ENCODE measurements at places on chromosomes 3 and 15. TPM values are rescaled to one million over a fixed set of nuclear protein-coding genes. Genes with fewer than 3 reads are reported as not detected.

Gene GPR156
- total RNA-seq = 0.39 TPM

DNA sequence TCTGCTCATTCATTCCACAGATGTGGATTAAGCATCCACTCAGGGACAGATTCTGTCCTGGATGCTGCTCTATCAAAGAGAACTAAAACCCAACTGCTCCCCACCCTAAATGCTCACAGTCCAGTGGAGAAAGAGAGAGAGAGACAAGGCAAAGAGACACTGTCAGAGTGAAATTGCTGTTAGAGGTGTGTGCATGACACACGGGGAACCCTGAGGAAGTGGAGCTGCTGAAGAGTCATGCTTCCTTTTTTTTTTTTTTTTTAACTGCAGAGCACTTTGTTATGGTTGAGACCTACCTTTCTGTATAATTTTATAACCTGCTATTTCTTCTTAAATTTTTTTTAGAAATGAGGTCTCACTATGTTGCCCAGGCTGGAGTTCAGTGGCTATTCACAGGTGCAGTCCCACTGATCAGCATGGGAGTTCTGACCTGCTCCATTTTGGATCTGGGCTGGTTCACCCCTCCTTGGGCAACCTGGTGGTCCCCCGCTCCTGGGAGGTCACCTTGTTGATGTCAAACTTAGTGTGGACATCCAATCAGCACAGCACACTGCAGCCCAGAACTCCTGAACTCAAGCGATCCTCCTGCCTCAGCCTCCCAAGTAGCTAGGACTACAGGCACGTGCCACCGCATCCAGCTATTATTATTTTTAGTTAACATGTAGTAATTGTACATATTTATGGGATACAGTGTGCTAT, 18.2 kb upstream of the PSTPIP1 start:
- no peak overlapping the region for H3K4me3 ChIP-seq
- H3K27me3 ChIP-seq = peaks cover 3% of the 10 kb centered on the region
- H3K36me3 ChIP-seq = no peaks in the 10 kb centered on the region
- DNase-seq = no peak
- no peak overlapping the region for H3K27ac ChIP-seq
- no peaks in the 10 kb centered on the region for H3K4me1 ChIP-seq

- DNase-seq = peak; percentile 5
- H3K36me3 ChIP-seq = no peaks in the 10 kb centered on the region
- no peaks in the 10 kb centered on the region for H3K27me3 ChIP-seq
- H3K4me1 ChIP-seq = no peaks in the 10 kb centered on the region
These were observed 186.5 kb downstream of the FOXP1 start for GRCh38 chr3:71397046-71397445.

DNA sequence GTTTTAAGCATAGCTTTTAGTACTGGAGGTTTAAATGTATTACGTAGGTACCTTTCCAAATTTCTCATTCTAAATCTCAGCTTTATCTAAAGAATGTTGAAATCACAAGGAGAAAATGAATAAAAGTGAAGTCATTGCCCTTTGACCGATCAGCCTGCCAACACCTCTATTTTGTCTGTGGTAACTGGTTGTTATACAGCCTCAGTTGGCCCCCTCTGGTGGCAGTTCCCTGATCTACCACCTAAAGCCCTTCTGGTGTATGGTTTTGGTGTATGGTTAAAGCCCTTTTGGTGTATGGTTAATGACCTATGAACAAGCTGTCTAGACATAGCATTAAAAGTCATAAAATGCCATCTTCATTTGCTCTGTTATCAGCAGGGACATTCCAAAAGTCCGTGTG, 378.2 kb upstream of the AZI2 start:
- H3K4me3 ChIP-seq = no peak overlapping the region
- H3K4me1 ChIP-seq = no peaks in the 10 kb centered on the region
- DNase-seq = no peak
- H3K36me3 ChIP-seq = no peaks in the 10 kb centered on the region
- no peak overlapping the region for H3K27ac ChIP-seq
- no peaks in the 10 kb centered on the region for H3K27me3 ChIP-seq

- H3K36me3 ChIP-seq = peaks cover 3% of the 10 kb centered on the region
- no peak overlapping the region for H3K27ac ChIP-seq
- no peaks in the 10 kb centered on the region for H3K4me1 ChIP-seq
- DNase-seq = no peak
- no peaks in the 10 kb centered on the region for H3K27me3 ChIP-seq
- H3K4me3 ChIP-seq = no peak overlapping the region
These were observed 43.2 kb upstream of the PTPN23 start for GRCh38 chr3:47337656-47338055.

Gene FHIT
- total RNA-seq = 2.2 TPM

Gene MFAP1
- 29.7 TPM for total RNA-seq

Gene SLC25A20
- 12.2 TPM for total RNA-seq

Gene KLHL40
- not detected for total RNA-seq

Gene CHST2
- 0.26 TPM for total RNA-seq

Gene FGF12
- total RNA-seq = 0.51 TPM

DNA sequence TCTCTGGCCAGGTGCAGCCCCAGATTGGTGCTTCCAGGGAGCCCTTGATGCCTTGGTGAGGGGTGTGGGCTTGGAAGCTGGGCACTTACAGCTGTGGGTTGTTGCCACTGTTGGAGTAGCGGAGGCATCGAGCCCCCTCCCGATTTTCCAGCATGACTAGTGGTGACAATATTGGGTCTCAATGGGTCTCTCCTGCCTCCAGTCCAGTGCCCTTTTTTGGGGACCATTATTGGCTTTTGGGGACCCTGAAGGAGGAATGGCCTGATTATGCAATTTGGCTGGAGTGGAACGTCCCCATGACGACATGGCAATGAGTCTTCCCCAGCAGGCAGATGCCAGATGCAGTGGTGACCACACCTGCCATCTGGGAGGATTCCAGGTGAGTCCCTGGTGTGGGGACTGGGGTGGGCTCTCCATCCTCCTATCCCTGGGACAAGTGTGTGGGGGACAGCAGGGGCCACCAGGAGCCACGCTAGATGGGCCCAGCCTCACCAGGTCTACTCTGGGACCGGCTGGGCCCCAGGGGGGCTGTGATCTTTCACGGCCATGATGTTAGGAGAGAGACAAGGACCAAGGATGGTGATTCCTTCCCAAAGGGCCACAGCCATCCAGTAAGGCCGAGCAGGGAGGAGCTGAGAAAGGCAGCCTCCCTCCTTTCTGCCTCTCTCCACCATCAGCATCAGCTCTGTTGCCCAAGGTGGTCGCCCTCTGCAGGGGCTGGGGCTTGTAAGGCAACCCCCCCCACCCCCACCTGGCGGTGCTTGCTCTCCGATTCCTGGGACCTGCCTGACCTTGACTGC, 196.8 kb downstream of the GOLGA6L6 start:
- DNase-seq = no peak
- H3K27me3 ChIP-seq = no peaks in the 10 kb centered on the region
- no peak overlapping the region for H3K27ac ChIP-seq
- H3K4me3 ChIP-seq = no peak overlapping the region

DNA sequence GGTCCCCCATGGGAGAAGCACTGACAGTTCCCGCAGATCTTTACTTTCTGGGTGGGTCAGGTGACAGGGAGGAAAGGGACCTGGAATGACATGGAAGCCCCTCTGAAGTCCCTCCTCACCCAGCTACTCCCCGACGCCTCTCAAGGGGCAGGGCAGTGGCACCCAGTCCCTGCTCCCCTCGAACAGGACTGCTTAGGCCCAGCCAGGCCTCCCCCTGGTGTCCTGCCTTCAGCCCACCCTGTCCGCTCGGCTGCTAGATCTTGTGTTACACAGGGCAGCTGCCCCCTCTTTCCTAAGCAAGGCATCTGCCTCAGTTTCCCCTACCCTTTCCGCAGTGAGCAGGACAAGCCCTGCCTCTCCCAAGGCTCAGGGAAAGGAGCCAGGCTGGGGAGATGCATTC, 226.5 kb downstream of the XXYLT1 start:
- H3K27ac ChIP-seq = no peak overlapping the region
- H3K4me3 ChIP-seq = no peak overlapping the region
- no peaks in the 10 kb centered on the region for H3K27me3 ChIP-seq
- no peak for DNase-seq
- H3K36me3 ChIP-seq = no peaks in the 10 kb centered on the region

Gene CCR5
- not detected for total RNA-seq

GRCh38 chr3:100389025-100389424, 11.9 kb downstream of the TOMM70 start:
- no peak overlapping the region for H3K4me3 ChIP-seq
- H3K36me3 ChIP-seq = peaks cover 21% of the 10 kb centered on the region
- no peaks in the 10 kb centered on the region for H3K27me3 ChIP-seq
- H3K4me1 ChIP-seq = peaks cover 12% of the 10 kb centered on the region
- no peak for DNase-seq

GRCh38 chr3:175059788-175060187, 200.7 kb downstream of the NAALADL2 start:
- DNase-seq = no peak
- no peaks in the 10 kb centered on the region for H3K27me3 ChIP-seq
- H3K4me1 ChIP-seq = no peaks in the 10 kb centered on the region

DNA sequence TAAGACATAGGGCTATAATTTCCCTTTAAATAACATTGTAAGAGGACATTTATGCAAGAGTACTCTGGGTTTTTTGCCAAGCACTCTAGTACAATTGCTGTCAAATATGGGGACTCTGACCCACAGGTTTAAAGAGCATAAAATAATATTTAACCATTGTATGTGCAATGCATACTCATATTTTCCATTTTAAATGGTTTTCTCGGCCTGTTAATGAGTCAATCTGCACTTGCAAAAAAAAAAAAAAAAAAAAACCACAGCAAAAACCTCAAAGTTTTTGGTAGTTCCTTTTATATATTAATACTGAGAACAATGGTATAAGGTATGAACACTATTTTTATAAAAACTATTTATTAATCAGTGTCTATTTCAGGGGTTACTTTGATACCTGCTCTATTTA, 304.0 kb upstream of the CBLB start:
- no peak overlapping the region for H3K4me3 ChIP-seq
- no peak overlapping the region for H3K27ac ChIP-seq
- no peak for DNase-seq
- no peaks in the 10 kb centered on the region for H3K27me3 ChIP-seq

- no peak overlapping the region for H3K4me3 ChIP-seq
- H3K36me3 ChIP-seq = no peaks in the 10 kb centered on the region
- DNase-seq = no peak
- no peak overlapping the region for H3K27ac ChIP-seq
- no peaks in the 10 kb centered on the region for H3K27me3 ChIP-seq
These were observed 62.2 kb downstream of the MYLK start for GRCh38 chr3:123821920-123822319.

DNA sequence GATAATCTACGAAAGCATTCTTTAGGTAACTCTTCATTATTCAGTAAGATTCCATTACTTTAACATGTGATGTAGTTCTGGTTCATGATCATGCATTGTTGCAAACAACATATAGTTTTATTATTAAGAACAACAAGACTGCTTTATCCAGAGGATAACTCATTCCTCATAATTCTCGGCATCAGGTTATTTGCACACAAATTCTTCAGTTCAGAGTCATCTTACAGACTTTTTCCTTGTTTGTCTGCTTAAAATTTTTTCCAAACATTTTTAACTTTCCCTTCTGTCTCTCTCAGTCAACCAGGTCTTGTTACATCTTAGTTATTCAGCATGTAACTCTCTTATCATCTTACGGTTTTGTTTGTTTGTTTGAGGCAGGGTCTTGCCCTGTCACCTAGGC, 60.1 kb downstream of the VGLL3 start:
- DNase-seq = no peak
- no peaks in the 10 kb centered on the region for H3K36me3 ChIP-seq
- no peaks in the 10 kb centered on the region for H3K4me1 ChIP-seq
- H3K4me3 ChIP-seq = no peak overlapping the region
- H3K27ac ChIP-seq = no peak overlapping the region
- no peaks in the 10 kb centered on the region for H3K27me3 ChIP-seq

DNA sequence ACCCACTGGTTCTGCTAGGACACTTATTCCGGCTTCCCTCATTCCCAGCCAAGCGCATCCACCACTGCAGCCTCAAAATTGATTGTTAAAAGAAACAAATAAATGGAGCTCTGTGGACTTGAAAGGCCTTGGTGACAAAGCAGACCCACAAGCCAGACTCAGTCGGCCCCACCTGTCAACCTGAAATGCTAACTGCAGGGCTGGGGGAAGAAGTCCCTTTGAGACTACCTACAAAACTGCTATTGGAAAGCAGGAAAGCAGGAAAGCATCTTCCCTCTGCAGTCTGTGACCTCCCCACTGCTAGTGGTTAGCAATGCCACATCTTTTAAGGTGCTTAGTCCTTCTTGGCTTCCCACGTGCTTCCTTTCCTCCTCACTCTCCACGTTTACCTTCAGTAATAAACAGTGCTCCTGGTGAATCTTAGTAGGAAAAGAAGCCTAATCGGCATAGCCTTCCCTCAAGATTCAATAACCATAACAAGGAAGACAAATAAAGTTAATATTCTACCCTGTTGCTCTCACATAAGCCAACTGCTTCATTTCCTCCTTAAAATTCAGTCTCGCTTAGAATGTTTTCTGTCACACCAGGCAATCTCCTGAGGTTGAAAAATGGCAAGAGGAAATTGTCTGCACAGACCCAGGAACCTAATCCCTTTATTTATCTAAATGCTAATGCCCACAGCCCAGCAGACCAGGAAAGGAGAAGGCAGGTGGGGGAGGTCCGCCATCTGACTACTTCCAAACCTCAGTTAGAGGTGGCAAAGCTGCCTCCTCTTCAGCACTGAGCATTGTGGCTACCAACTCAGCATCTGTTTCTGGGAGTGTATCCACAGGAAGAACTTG, 296.2 kb downstream of the NEK10 start:
- H3K36me3 ChIP-seq = no peaks in the 10 kb centered on the region
- no peaks in the 10 kb centered on the region for H3K27me3 ChIP-seq
- no peak overlapping the region for H3K4me3 ChIP-seq
- no peak for DNase-seq

GRCh38 chr15:101028321-101028720, 109.2 kb downstream of the LRRK1 start:
- H3K4me1 ChIP-seq = no peaks in the 10 kb centered on the region
- no peak overlapping the region for H3K27ac ChIP-seq
- no peak for DNase-seq
- H3K4me3 ChIP-seq = no peak overlapping the region
- H3K27me3 ChIP-seq = no peaks in the 10 kb centered on the region

DNA sequence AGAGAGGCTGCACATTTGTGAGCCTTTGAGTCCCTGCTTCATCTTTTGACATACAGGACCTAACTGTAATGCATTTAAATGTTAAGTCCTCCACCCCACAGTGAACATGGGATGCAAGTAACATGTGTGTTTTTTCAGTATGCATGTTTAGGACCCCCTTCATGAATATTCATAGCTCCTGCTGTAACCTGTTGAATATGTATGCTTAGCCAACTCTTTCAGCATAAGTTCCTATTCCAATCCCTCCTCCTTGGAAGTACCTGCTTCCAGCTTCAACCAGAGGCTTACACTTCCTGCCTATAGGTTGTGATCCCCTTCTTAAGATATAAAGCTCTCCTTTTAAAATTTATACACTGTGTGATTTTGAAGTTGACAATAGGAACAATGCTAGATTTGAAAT, 36.9 kb upstream of the GNB4 start:
- H3K4me1 ChIP-seq = no peaks in the 10 kb centered on the region
- no peak for DNase-seq
- H3K27me3 ChIP-seq = no peaks in the 10 kb centered on the region
- H3K4me3 ChIP-seq = no peak overlapping the region

Gene HRG
- not detected for total RNA-seq

GRCh38 chr15:82568986-82569385, 28.7 kb upstream of the RPS17 start:
- no peak for DNase-seq
- H3K36me3 ChIP-seq = no peaks in the 10 kb centered on the region
- no peak overlapping the region for H3K27ac ChIP-seq
- H3K27me3 ChIP-seq = no peaks in the 10 kb centered on the region
- no peaks in the 10 kb centered on the region for H3K4me1 ChIP-seq
